ENCODE measurements at places on chromosomes 6 and 20.

GRCh38 chr6:21769405-21769861 lies 175.9 kb downstream of the SOX4 start:
- peak; percentile 26 for DNase-seq

DNA sequence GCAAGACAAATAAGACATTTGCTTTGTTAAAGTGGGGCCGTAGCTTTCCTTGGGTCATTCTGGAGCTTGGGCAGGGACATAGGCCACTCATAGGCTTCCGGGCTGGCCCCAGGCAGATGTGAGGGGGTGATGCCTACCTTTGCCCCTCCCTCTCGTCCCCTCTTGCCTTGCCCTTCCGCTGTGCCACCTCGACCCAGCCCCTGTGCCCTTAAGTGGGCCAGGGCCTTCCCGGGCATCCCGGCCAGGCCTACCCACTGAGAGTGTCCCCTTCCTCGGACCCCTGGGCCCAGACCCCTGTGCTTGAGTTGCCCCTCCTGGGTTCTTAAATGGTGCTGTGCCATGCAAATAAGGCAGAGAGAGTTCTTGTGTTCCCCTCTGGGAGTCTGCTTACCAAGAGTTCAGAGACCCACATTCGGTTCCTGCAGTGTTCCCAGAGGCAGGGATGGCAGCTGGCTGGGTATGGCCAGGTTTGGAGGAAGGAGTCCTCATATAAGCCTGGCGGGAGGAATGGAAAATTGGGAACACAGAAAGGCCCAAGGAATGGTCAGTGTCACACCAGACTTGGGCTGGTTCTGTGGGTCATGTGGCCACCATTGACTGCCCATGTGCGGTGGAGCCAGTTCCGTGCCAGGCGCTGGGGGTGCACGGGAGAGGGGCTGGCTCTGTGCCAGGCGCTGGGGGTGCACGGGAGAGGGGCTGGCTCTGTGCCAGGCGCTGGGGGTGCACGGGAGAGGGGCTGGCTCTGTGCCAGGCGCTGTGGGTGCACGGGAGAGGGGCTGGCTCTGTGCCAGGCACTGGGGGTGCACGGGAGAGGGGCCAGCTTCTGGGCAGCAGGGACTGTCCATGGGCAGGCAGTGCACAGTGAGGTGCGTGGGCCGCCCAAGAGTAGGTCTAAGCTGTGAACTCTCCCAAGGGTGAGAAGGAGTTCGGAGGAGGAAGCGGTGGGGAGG lies 173.5 kb upstream of the SNX9 start:
- DNase-seq, result no peak

DNA sequence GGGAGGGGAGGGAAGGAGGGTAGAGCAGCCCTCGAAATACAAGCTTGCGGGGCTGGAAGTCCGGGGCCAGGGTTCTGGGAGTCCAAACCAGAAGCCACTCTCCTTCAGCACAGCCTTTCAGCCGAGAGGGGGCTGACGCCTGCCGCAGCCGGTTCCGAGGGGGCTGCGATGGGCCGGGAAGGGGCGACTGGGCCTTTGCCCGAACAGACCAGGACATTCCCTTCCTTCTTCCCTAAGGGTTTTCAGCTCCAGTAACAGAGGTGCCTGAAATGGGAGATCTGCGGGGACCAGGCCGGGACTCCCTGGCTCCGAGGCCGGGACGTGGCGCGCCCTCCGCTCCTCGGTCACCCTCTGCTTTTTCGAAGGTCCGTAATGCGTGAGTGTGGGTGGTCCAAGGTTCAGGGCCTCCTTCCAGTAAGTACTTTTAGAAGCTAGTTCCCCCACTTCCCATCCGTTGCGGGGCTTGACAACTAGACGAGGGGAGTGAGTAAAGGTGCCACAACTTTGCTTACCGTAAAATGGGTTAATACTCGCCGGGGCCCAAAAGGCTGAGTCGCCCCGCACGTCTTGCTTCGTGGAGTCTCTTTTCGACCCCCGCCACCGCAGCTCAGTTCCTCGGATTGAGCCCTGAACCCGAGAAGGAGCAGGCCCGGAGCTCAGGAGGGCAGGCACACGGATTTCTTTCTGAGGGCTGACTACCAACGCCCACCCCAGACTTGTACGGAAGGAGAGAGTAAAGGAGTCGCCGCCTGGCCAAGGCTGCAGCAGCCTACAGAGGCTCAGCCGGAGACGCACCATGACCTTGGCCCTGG lies 2.9 kb upstream of the OLIG3 start:
- DNase-seq, result no peak

DNA sequence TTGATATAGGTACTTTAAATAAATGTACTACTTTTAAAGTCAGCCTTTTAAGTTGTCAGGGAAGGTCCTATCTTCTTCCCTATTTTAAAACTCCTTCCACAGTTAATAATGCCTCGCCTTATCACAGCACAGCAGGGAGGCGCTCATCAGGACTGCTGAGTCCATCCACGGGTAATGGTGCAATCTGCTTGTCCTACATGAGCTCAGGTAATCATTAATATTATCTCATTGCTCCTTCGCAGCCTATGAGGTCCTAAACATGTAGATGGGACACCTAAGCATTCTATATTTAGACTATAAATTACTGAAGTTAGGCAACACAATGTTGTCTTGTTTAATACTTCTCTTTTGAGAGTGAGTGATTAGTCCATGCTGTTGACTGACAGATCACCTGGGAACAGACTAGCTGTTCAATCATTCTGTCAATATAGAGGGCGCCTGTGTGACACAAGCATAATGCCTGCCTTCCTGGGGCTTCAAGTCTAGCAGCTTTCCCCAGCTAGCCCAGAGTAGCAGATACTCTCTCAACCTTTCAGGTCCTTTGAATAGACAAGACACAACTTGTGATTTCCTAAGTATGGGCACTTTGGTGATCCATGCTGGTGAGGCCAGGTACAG lies 91.0 kb downstream of the FYN start:
- no peak for DNase-seq

DNA sequence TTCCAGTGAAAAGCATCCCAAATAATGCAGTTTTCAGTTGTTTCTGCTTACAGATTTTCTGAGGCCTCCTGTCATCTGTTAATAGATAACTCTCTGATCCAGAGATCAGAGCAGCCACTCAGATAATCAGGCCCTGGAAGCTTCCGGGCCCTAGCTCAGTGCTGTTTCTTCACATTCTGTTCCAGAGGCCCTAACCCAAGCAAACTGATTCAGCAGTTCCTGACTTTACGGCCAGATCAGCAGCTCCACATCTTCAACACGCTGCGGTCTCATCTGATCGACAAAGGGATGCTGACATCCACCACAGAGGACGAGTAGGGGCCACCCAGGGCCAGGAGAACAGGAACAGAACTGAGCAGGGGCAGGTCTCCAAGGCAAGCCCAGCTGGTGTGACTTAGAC lies 63.1 kb downstream of the CDS2 start:
- DNase-seq, result no peak

DNA sequence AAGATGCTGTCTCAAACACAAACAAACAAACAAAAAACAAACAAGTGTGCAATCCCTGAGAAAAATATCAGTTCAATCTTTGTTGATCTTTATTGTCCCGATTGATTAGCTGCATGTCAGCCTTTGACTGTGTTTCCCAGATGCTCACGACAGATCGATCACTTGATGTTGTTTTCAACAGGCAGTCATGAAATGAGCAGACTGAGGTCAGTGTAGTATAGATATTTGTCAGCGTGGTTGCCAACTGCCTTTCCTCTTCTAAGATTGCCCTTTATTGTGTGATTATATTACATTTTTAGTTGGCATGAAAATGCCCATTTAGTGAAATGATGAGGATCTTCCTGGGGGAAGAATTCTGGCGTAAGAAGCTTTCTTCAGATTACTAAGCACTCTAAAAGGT lies 25.6 kb downstream of the UTRN start:
- no peak for DNase-seq

- no peak for DNase-seq
Measured at GRCh38 chr6:28280595-28281287, 631 bp upstream of the PGBD1 start.

DNA sequence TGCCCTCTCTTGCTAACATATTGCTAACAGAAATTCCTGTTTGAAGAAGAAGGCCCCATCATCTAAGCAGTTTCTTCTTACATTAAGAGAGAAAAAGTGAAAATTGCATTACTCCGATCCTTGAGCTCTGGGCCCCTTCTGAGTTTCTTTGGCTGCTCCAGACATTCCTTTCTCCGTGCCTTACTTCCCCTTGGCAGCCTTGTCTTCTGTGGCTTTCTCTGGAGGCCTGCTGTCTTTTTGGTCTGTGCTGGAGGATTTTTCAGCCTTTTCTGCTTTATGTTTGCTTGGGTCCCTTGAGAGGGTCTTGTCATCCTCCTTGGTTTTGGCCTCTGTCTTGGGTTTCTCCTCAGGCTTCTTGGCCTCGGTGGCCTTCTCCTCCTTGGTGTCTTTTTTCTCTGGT lies 378.8 kb upstream of the CHD6 start:
- DNase-seq, result no peak

DNA sequence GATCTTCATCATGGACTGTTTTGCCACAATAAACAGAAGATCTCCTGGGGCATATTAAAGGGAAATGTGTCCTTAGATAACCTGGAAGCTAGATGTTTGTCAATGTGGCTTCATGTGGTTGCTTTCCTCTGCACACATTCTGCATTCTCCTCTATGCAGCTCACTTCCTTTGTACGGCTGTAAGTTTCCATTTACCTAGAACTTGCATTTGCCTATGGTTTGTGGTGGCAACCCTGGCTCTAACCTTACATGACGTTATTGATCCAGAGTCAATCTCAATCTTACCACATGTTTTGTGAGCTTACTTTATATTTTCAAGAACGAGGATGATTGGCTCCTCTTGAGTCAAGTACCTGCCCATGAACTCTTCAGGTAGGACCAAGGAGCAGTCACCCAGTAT lies 863.1 kb downstream of the MAFB start:
- peak; percentile 39 for DNase-seq

GRCh38 chr6:149259753-149260152 lies 57.8 kb upstream of the TAB2 start:
- DNase-seq, result no peak

GRCh38 chr6:161261816-161262215 lies 12.0 kb downstream of the AGPAT4 start:
- no peak for DNase-seq

DNA sequence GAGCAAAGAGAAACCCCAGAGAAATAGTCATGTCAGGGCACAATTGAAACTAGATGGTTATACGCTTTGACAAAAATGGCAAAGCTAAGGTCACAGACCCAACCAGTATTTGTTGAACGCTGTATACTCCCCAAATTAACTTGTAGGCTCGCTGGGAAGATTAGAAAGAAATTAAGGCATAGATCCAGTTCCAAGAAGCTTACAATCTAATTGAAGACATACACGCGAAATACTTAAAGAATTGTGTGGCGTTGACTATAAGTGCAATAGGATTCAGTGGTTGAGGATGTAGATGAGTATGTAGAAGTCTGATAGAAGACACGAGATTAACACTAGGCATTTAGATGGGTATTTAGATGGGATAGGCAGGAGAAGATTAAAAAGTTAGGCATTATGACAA lies 525 bp downstream of the FAM229B start:
- DNase-seq, result no peak

DNA sequence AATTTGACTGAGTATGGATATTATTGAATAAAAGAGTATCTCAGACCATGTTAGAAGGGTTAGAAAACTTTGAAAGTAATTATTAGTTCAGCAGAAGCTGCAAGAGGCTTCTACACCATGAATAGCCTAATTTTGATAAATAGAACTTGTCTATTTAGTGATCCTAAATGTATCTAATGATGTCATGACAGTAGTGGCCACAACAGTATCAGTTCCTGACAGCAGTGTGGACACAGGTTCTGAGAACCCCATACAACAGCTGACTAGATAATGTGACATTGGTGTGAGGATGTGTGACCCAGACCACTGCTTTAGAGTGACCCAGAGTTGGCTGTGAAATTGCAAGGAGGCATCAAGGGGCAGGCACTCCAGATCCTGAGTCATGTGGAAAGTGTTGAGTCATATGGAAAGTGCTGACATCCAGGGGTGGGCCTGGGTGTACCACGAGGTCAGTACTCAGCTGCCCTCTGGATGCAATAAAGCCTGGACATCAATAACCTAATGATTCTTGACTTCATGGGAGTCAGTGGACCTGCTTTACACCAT lies 754.7 kb downstream of the DHX35 start:
- DNase-seq, result no peak

GRCh38 chr6:85111481-85112011 lies 338.3 kb upstream of the NT5E start:
- DNase-seq, result no peak

DNA sequence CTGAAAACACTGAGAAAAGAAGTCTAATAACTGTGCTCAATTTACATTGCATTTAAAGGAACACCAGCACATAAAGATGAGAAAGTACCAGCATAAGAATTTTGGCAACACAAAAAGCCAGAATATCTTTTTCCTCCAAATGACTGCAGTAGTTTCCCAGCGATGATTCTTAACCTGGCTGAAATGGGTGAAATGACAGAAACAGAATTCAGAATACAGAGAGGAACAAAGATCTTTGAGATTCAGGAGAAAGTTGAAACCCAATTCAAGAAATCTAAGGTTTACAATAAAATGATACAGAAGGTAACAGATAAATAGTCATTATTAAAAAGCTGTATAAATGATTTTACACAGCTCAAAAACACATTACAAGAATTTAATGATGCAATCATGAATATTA lies 197.0 kb upstream of the EYS start:
- no peak for DNase-seq

DNA sequence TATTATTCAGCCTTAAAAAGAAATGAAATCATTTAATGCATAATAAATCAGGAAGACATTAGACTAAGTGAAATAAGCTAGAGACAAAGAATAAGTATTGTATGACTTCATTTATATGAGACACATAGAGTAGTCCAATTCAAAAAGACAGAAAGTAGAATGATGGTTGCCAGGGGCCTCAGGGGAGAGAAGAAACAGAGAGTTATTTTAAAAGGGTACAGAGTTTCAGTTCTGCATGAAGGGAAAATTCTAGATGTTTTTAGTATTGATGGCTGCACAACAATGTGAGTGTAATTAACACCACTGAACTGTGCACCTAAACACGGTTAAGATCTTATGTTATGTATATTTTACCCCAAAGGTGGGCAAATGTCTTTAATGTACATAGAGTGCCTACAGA lies 1407.9 kb upstream of the MAP3K7 start:
- no peak for DNase-seq

DNA sequence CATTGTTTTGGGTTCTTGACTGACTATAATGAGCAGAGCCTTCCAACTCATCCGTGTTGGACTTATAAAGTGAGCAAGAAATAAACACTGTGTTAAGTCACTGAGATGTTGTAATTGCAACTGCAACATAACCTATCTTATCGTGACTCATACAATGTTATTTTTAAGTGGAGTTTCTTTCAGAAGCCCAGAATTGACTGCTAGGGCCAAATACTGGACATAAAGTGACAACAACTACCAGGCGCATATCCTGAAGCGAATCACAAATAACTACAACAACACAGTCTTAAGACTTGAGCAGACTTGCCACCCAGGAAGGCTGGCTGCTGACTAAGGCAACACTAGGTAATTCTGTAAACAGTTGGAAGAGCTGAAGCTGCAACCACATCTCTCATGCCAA lies 326.6 kb downstream of the COL12A1 start:
- DNase-seq, result no peak

Data from urothelium cell line (cell line).